ENCODE measurements at places on chromosomes 12 and 14.

- DNase-seq: no peak
These were observed 20.3 kb downstream of the TTC6 start for GRCh38 chr14:37615582-37616289.

DNA sequence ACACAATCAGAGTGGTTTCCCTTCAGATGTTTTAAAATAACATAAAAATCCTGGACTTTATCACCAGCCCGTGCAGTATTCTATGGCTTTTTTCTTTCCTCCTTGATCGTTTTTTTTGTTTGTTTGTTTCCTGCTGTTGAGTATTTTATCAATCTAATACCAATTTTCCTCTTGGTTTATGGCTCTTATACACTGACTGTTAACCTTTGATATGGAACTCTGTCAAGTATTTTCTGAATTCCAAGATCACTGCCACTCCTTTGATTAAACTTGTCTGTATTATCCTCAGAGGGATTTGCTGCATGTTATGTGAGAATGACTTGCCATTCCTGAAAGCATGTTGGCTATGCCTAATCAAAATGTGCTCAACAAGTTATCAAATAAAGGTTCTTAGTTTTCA is 88.4 kb downstream of the PELI2 start:
- DNase-seq: no peak

DNA sequence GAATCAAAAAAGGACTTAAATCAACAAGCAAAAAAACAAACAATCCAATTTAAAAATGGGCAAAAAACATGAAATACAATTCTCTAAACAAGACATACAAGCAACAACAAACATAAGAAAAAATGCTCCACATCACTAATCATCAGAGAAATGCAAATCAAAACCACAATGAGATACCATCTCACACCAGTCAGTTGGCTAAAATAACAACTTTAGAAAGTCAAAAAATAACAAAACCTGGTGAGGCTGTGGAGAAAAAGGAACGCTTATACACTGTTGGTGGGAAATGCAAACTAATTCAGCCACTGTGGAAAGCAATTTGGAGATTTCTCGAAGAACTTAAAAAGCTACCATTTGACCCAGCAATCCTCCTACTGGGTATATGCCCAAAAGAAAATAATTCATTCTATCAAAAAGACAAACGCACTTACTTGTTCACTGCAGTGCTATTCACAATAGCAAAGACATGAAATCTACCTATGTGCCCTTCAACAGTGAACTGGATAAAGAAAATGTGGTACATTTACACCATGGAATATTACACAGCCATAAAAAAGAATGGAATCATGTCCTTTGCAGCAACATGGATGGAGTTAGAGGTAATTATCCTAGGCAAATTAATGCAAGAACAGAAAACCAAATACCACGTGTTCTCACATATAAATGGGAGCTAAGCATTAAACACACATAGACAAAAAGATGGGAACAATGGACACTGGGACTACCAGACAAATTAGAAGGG is 26.9 kb downstream of the PRKD1 start:
- DNase-seq: no peak

GRCh38 chr14:96582995-96583394 is 80.8 kb downstream of the PAPOLA start:
- DNase-seq: no peak

DNA sequence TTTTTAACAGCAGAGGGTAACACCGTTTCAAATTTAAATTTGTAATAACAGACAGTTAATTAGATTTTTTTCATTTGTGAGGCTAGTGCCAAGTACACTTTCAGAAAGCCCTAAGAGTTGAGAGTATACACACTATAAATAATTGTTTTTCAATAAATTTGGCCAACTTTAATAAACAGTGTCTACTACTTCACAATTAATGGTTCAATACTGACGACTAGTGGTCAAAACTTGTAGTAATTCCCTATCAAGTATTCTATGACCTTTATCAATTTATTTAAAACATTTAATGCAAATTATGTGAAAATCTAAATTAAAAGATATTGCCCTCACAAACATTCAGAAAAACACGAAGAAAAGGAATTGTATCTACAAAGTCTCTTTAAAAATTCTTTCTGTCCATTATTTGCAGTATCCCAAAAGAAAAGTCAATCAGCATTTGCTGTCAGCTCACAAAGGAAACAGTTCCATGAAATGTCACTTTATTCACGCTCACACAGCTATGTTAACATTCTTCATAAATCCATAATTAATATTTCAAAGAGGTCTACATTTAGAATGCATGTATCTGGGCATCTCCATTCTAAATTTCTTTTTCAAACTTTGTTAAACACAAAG is 91.2 kb downstream of the CEP128 start:
- DNase-seq: no peak

DNA sequence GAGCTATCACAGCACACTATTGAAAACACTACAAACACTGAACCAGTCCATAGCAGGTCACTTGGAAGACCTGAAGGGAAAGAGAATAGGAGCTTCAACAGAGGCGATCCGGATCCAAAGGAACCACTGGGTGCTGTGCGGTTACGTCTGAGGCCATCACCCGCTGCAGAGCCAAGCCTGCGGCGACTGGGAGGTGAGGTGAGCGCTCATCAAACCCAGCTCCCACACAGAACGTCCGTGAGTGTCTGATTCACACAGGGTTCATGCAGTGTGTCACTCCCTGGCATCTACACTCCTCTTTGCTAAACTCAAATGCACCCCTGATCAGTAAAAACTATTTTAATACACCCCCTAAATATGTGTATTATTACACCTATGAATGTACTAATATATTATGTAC is 64.1 kb downstream of the TMEM132D start:
- no peak for DNase-seq

DNA sequence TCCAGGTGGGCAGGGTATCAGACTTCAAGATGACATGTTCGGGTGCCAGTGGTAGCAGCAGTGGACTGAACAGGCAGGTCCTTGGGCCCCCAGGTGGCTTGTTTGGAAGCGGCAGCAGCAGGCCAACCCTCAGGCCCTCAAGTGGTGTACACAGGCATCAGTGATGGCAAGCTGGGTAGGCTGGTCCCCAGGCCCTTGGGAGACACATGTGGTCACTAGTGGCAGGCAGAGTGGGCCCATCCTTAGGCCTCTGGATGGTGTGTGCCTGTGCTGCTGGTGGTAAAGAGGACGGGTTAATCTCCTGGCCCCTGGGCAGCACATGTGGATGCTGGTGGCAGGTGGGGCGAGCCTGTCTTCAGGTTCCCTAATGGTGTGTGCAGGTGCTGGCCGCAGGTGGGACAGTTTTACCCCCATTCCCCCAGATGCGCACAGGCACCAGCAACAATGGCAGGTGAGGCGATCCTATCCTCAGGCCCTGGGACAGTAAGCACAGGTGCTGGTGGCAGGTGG is 8.0 kb downstream of the OAS2 start:
- DNase-seq: no peak
